Ovary (tissue), 10 donors: ENCODE measurements at places on chromosomes 16 and 17. TPM values are rescaled to one million over a fixed set of nuclear protein-coding genes. Genes with fewer than 3 reads are reported as not detected.

DNA sequence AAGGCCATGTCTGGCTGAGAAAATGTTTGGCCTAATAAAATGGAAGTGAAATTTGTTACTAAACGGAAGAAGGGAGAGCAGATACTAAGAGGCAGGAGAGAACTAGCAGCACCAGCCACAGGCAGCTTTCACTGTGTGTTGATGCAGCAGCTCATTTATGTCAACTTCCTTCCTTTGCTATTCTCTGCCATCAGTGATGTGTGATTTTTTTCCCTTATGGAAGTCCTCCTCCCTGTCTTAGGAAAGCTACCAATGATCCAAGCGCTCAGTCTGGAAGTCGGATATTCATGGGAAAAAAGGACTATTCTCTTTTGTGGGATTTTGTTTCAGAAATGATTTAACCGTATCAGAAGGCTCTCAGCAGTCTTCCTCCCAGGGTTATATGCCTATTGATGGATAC, 1629.2 kb downstream of the CDH8 start:
- no peak for DNase-seq
- H3K4me1 ChIP-seq = no peaks in the 10 kb centered on the region
- peak overlapping the region; percentile 31 for H3K27ac ChIP-seq
- H3K4me3 ChIP-seq = no peak overlapping the region
- no peaks in the 10 kb centered on the region for H3K27me3 ChIP-seq

DNA sequence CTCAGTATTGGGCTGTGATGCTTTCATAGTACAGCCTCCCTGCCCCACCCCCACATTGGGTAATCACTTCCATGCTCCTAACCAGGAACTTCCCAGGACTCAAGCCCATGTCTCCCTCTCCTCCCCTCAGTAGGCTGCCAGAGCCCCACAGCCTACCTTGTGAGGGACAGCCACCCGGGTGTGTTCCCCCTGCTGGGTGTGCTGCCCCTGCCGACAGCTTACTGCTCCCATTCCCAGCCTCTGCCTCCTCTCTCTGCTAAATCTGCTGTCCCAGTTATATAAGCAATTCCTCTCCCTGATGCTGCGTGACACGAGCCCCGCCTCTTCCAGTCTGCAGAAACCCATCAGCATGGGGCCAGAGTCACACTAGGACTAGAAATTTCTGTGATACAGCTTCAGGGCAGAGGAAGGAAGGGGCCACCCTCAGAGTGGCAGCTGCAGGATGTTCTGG, at the start of gene RSKR:
RSKR (minus strand) TSS at position 255 of the 451 bp plus-strand sequence; CDS start at position 231, 24 bp downstream.
- no peak for DNase-seq
- no peaks in the 10 kb centered on the region for H3K27me3 ChIP-seq
- H3K27ac ChIP-seq = no peak within 1 kb of the TSS

GRCh38 chr17:68054296-68054900, 18.9 kb downstream of the KPNA2 start:
- H3K36me3 ChIP-seq = no peaks in the 10 kb centered on the region
- H3K4me3 ChIP-seq = no peak overlapping the region
- H3K27me3 ChIP-seq = no peaks in the 10 kb centered on the region
- no peak overlapping the region for H3K27ac ChIP-seq
- peaks cover 5% of the 10 kb centered on the region for H3K4me1 ChIP-seq
- DNase-seq = no peak

GRCh38 chr16:23317266-23317661, 15.2 kb downstream of the SCNN1B start:
- DNase-seq = no peak
- no peak overlapping the region for H3K27ac ChIP-seq
- no peak overlapping the region for H3K4me3 ChIP-seq
- H3K36me3 ChIP-seq = no peaks in the 10 kb centered on the region
- H3K4me1 ChIP-seq = no peaks in the 10 kb centered on the region

TSPOAP1 gene
- total RNA-seq = 22.8 TPM

ZG16 gene
- total RNA-seq = not detected

GRCh38 chr16:19583665-19584300, 28.3 kb downstream of the VPS35L start:
- H3K27me3 ChIP-seq = no peaks in the 10 kb centered on the region
- H3K4me3 ChIP-seq = no peak overlapping the region
- H3K36me3 ChIP-seq = no peaks in the 10 kb centered on the region
- H3K4me1 ChIP-seq = no peaks in the 10 kb centered on the region
- DNase-seq = no peak

TMEM114 gene
- not detected for total RNA-seq

DNA sequence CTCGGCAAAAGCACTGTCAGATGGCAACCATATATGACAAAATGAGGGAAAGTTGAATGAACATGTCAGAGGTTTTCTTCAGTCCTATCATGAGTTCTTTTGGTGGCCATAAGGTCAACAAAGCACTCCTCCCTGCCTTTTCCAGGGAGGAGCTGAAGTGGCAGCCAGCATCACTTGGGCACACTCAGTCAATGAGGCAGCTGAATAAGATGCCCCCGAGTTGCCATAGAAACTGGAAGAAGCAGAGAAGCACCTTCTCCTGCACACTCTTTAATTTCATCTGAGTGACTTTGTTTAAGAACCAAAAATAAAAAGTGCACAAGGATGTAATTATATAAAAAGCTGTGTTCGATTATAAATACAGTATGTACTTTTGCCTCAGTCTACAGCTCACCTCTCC, 16.0 kb downstream of the KCNJ2 start:
- no peak overlapping the region for H3K4me3 ChIP-seq
- H3K27ac ChIP-seq = no peak overlapping the region
- no peak for DNase-seq
- H3K27me3 ChIP-seq = no peaks in the 10 kb centered on the region

DNA sequence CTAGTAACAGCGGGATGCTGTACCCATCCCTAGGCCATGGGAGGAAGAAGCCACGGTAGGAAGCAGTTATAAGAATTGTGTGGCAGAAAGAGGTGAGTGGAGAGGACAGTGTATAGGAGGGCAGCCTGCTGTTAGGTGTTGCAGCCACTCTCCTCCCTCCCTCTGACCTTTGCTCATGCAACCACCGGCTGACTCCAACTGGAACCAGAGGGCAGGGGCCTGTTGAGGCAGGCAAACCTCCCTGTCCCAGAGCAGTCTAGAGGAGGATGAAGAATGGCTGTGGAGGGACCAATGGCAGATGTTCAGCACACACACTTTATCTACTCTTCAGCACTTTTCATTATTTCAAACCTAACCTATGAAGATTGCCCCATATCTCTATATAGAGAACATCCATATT, 2.2 kb downstream of the TXNL4B start:
- peaks cover 6% of the 10 kb centered on the region for H3K4me1 ChIP-seq
- H3K4me3 ChIP-seq = no peak overlapping the region
- H3K36me3 ChIP-seq = no peaks in the 10 kb centered on the region
- DNase-seq = no peak

SEZ6L2 gene
- 13.3 TPM for total RNA-seq

DNA sequence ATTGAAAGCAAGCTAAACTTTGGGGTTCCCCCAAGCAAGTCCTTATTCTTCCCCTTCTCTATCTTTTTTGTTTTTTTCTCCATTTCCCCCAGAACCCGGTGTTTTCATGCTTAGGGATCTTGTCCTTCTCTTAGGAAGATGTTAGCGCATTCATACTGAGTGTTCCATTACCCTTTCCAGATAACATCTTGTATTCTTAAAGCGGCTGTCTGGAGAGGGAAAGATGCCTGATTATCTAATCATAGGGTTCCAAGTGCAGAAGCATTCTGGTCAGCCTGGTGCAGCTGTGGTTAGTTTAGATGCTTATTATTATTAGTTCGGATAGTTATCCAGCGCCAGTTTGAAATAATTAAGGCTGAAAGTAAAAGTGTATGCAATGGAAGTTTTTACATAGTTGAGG, 2.0 kb downstream of the TOM1L1 start:
- H3K27me3 ChIP-seq = no peaks in the 10 kb centered on the region
- H3K4me1 ChIP-seq = peaks cover 6% of the 10 kb centered on the region
- H3K4me3 ChIP-seq = no peak overlapping the region
- H3K36me3 ChIP-seq = no peaks in the 10 kb centered on the region

DNA sequence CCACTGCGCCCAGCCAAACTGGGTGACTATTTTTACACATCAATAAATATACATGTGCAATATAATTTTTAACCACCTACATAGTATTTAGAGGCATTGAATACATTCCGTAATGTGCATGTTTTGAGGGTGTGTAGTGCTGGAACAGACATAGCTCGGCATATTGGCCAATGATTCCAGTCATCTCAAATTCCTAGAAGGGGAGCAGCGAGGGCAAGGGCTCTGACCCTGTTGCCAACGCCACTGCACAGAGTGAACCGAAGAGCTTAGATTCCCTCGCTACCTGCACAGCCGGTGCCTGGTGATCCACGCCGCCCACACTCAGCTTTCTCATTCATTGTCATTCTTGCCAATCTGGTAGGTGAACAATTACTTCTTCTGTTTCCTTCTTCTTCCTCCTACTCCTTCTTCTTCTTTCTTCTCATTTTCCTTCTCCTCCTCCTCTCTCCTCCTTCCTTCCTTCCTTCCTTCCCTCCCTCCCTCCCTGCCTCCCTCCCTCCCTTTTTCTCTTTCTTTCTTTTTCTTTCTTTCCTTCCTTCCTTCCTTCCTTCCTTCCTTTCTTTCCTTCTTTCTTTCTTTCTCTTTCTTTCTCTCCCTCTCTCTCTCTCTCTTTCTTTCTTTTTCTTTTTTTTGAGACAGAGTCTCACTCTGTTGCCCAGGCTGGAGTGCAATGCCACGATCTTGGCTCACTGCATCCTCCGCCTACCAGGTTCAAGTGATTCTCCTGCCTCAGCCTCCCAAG, 26.3 kb upstream of the ATP2A3 start:
- H3K4me3 ChIP-seq = no peak overlapping the region
- H3K4me1 ChIP-seq = peaks cover 2% of the 10 kb centered on the region
- no peak for DNase-seq
- H3K27me3 ChIP-seq = no peaks in the 10 kb centered on the region
- H3K36me3 ChIP-seq = no peaks in the 10 kb centered on the region

- H3K36me3 ChIP-seq = no peaks in the 10 kb centered on the region
- peak overlapping the region; percentile 79 for H3K27ac ChIP-seq
- peak overlapping the region; percentile 73 for H3K4me3 ChIP-seq
- H3K4me1 ChIP-seq = peaks cover 4% of the 10 kb centered on the region
- no peak for DNase-seq
- H3K27me3 ChIP-seq = no peaks in the 10 kb centered on the region
Measured at GRCh38 chr16:79595231-79595641, 5.3 kb downstream of the MAF start.

DNA sequence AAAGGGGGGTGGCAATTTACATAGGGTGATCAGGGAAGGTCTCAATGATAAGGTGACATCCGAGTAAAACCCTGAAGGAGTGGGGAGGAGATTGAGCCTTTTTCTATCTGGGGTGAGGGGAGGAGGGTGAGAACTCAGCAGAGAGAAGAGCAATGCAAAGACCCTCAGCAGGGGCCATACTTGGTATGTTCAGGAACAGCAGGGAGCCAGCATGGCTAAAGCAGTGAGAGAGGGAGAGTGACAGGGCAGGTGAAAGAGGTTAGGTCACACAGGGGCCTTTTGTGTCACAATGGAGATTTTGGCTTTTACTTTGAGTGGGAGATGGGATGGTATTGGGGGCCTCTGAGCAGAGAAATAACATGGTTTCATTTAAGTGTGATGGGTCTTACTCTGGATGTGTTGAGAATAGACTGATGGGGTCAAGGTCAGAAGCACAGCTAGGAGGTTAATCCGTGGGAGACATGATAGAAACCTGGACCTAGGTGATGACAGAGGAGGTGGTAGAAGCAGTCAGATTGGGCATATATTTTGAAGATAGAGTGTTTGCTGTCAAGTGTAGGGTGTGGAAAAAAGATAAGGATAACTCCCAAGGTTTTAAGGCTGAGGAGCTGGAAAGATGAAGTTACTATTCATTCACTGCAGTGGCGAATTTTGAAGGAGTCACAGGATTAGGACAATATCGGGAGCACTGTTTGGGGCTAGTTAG, 6.2 kb downstream of the SP2 start:
- H3K4me1 ChIP-seq = peaks cover 21% of the 10 kb centered on the region
- no peak overlapping the region for H3K27ac ChIP-seq
- H3K4me3 ChIP-seq = no peak overlapping the region
- H3K27me3 ChIP-seq = no peaks in the 10 kb centered on the region
- H3K36me3 ChIP-seq = no peaks in the 10 kb centered on the region
- no peak for DNase-seq

DNA sequence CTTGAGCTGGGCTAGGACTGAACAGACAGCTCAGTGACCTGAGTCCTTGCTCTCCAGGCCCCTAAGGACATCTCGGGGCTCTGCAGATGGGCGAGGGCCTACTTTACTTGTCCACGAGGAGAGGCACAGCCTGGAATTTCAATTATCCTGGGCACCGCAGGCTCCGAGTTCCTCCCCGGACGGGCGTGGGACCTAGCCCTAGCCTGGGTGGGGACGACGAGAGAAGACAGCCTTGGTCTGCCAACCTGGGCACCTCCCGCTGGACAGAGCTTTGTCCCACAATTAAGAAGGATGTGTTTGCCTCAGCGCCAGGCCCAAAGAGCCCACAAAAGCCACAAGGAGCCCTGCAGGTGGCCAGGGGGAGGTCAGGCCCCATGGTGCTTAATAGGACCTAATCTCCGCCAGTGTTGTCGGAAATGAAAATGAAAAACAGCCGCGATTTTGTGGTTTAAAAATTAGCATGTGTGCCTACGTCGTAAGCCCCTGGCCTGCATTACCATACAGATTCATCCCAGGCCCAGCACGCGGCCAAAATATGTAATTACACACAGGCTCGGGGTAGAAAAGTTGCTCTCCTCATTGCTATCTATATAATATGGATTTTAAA, 51.4 kb upstream of the LHX1 start:
- H3K27ac ChIP-seq = no peak overlapping the region
- H3K36me3 ChIP-seq = no peaks in the 10 kb centered on the region
- DNase-seq = no peak
- no peaks in the 10 kb centered on the region for H3K27me3 ChIP-seq
- H3K4me1 ChIP-seq = no peaks in the 10 kb centered on the region

DNA sequence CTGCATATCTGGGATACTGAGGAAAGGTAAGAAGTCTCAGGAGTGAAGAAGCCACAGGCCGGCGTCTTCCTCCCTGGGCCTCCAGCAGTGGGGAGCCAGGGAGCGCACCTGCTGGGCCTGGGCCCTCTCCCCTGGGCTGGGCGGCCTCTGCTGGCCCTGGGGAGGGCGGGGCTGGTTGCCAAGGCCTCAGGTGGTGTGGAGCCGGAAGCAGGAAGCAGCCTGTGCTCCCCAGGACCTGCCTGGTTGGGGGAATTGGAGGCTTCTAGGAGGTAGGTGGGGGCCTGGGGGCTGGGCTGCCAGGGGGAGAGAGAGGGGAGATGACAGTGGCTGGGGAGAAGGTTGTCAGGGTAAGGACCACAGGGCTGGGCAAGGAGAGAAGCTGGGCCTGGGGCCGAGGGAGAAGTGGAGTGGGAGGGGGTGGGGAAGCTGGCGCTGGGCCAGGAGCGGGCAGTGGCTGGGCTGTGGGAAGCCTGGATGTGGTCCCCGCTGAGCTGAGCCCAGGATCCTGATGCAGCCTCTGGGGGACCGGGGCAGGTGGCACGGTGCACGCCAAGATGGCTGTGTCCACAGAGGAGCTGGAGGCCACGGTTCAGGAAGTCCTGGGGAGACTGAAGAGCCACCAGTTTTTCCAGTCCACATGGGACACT, at the start of gene SMIM22:
SMIM22 (plus strand) TSS at position 189 of the 647 bp plus-strand sequence; CDS start at position 555, 366 bp downstream.
- H3K27ac ChIP-seq = no peak within 1 kb of the TSS
- DNase-seq = no peak
- H3K4me1 ChIP-seq = no peaks in the 10 kb centered on the region
- no peaks in the 10 kb centered on the region for H3K27me3 ChIP-seq
- H3K4me3 ChIP-seq = no peak within 1 kb of the TSS

- H3K4me3 ChIP-seq = no peak overlapping the region
- H3K27me3 ChIP-seq = no peaks in the 10 kb centered on the region
- H3K36me3 ChIP-seq = no peaks in the 10 kb centered on the region
- no peaks in the 10 kb centered on the region for H3K4me1 ChIP-seq
- H3K27ac ChIP-seq = no peak overlapping the region
- DNase-seq = no peak
Measured at GRCh38 chr16:72021043-72021442, 12.5 kb downstream of the DHODH start.
